Esophagus mucosa (tissue), 1 donor: ENCODE measurements at places on chromosomes 3 and 15.

DNA sequence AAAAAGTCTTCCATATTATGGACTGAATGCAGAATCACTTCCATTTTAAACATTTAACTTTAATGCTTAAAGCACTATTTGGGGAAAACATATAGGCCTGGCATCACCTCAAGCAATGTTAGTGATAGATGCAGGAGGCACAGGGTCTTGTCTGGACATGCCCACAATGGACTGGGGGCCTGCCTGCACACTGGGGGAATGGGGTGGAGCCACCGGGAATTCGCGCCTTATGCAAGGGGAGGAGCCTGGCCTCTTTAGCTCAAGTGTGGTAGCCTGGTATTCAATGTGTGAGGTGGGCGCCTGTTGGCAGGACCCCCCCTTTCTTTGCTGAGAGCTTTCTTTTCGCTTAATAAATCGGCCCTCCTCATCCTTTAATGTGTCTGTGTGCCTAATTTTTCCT, 29.9 kb downstream of the ACKR4 start:
- ATAC-seq, result no peak

GRCh38 chr3:156433910-156434309, 121.0 kb downstream of the SSR3 start:
- ATAC-seq, result no peak

- no peak for ATAC-seq
Observed at GRCh38 chr15:84737005-84737404, 11.4 kb upstream of the ZNF592 start.

DNA sequence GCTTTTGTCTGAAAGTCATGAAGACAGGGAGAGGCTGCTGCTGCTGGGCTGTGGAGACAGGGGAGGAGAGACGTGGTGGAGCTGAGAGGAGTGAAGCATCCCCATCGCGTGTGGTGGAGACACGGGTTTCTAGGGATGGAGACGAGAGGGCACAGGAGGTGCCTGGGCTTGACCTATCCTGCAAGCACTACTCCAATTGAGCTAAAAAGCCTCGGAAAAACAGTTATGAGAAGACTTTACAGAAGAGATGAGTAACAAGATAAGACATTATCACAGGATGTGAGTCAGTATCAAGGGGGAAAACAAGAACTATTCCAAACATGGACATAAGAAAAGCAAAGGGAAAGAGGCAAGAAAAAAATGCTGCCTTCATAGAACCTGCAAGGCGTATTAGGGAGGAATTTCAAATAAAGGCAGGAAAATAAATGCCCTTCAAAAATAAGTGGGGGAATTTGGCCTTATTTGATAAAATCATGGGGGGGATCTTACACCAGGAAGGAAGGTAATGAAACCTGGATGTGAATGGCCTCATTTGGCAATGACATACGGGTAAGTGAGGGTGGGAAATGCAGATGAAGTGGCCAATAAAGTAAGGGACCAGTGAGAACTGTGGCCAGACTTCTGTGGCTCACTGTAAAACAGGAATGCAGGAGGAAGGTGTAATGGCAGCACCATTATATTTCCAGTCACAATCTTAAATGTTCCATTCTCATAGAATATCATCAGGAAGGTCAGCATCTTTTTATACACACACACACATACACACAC, 97.9 kb downstream of the PLD1 start:
- no peak for ATAC-seq

DNA sequence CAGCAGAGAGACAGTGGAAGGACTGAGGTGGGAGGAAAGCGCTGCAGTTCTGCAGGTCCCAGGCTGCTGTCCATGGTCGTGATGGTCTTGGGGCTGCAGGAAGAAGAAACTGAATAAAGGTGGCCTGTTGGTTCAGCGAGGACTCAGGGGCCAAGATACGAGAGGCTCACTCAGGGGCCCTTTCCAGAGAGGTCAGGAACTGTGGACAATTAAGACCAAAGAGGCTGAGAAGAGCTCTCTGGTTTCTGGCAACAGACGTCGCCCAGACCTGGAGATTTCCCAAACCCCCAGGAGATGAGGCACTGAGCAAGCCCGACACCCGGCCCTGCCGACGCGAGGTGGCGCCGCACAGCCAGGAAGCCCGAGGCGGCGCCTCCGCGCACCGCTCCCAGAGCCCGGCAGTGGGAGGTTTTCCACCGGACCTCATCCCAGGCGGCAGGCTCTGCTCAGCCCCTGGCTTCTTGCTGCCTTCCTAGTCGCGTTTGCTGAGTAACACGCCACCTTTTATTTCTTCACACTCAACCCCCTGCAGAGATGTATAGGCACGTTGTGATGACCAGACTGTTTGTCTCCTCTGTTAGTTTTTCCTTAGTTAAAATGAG, 56.4 kb upstream of the ARRDC4 start:
- peak; percentile 77 for ATAC-seq

GRCh38 chr15:79349525-79349924, 38.6 kb downstream of the TMED3 start:
- ATAC-seq, result no peak

DNA sequence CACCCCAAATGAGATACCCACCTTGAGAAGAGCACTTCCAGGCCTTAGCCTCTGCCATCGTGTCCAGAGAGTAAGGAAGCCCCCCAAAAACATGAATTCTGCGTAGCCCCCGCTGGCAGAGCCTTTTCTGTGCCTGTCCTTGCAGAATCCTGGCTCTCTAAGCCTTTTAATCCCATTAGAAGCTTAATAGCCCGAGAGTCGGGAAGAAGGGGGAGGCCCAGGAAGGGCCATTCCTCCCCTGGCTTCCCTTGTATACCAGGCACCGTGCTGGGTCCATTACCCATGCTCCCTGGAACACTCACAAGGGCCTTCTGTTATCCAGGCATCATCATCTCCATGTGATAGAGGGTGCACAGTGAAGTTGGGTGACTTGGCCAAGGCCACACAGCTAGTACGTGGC, 7.1 kb downstream of the SPTBN5 start:
- no peak for ATAC-seq
